ENCODE measurements at places on chromosomes 6 and 20.

DNA sequence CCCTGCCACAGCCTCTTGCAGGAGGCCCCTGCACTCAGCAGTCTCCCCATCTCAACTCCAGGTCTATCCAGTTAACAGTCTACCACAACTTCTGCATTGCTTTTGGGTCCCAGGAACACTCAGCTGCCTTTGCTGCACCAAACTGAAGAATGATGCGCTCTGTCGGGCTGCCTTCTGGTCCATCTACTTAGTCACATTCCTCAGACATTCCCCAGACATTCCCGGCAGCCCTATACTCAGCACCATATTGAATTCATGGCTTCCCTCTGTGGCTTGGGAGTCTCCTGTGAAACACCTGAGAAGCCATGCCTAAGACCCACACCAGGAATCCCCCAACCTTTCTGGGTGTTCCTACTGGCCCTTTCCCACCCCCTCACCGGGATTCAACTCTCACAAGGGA lies 99.6 kb upstream of the COL21A1 start:
- no peak overlapping the region for H3K4me3 ChIP-seq
- DNase-seq: no peak
- no peaks in the 10 kb centered on the region for H3K36me3 ChIP-seq
- H3K27me3 ChIP-seq: peaks cover 21% of the 10 kb centered on the region
- H3K27ac ChIP-seq: no peak overlapping the region

- H3K27me3 ChIP-seq: peaks cover 5% of the 10 kb centered on the region
- peak; percentile 21 for DNase-seq
- no peak overlapping the region for H3K27ac ChIP-seq
- peaks cover 19% of the 10 kb centered on the region for H3K4me1 ChIP-seq
Observed at GRCh38 chr6:144310765-144311164, 25.6 kb downstream of the UTRN start.

DNA sequence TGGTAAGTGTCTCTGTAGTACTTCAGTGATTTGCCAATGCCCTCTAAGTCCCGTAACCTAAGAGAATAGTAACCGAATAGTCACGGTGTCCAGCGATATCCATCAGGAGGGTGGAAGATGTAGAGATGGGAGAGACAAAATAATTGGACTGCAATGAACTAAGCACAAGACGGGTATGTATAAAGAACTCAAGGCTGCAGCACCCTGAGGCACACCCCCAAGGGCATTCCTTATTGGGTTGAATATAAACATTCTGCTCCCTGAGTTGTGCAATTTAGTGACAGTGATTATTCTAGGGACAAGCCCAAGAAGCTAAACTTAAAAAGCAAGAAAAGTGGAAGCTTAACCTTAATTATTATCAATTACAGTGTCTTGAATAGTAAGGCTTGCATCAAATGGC lies 14.6 kb downstream of the DST start:
- H3K27me3 ChIP-seq: no peaks in the 10 kb centered on the region
- H3K4me3 ChIP-seq: no peak overlapping the region
- no peak for DNase-seq
- H3K36me3 ChIP-seq: no peaks in the 10 kb centered on the region
- H3K4me1 ChIP-seq: no peaks in the 10 kb centered on the region
- no peak overlapping the region for H3K27ac ChIP-seq

DNA sequence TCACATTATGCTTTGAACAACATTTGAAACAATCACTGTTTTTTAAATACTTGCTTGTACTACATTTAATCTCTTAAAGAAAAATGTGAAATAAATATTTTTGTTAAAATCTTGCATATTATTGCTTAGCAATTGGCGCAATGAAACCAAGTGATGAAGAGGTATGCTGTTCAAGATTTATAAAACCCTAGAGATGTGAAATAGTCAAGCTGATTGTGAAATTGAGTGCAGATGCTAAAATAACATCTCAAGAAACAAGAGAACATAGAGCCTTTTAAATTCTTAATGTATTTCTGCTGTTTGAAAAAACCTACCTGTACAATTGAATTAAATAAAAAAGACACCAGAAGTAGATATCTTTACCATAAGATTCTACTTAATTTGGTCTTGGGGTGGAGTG lies 179.2 kb upstream of the MCHR2 start:
- no peaks in the 10 kb centered on the region for H3K4me1 ChIP-seq
- no peaks in the 10 kb centered on the region for H3K36me3 ChIP-seq
- H3K27ac ChIP-seq: no peak overlapping the region
- DNase-seq: no peak
- H3K4me3 ChIP-seq: no peak overlapping the region
- H3K27me3 ChIP-seq: peaks cover 10% of the 10 kb centered on the region

- H3K4me3 ChIP-seq: no peak overlapping the region
- H3K27me3 ChIP-seq: no peaks in the 10 kb centered on the region
- H3K27ac ChIP-seq: no peak overlapping the region
Observed at GRCh38 chr6:111685058-111685457, 79.4 kb upstream of the TRAF3IP2 start.

- no peak for DNase-seq
- H3K36me3 ChIP-seq: peaks cover 25% of the 10 kb centered on the region
- H3K4me1 ChIP-seq: peaks cover 50% of the 10 kb centered on the region
- H3K27me3 ChIP-seq: no peaks in the 10 kb centered on the region
- H3K27ac ChIP-seq: no peak overlapping the region
- H3K4me3 ChIP-seq: no peak overlapping the region
Observed at GRCh38 chr6:7132398-7133035, 24.8 kb downstream of the RREB1 start.

GRCh38 chr6:259316-259715 lies 33.0 kb upstream of the DUSP22 start:
- H3K27ac ChIP-seq: no peak overlapping the region
- H3K27me3 ChIP-seq: no peaks in the 10 kb centered on the region
- H3K4me1 ChIP-seq: peaks cover 78% of the 10 kb centered on the region
- H3K4me3 ChIP-seq: no peak overlapping the region
- DNase-seq: no peak

DNA sequence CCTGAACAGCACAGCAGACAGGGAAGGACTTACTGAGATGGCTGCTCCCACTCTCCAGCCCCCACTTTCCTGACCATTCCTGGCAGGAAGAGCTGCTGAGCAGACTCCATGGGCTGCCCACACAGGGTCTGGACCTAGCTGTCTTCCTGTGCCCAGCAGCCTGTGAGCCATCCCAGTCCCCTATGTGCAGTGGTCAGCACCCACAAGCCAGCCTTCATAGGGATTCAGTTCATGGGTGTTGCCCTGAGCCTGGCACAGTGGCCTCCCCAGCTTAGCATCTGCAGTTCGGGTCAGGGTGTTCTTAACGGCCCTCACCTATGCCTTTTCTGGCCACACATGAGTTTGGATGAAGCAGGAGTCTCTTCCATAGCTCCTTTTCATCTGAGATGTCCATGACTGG lies 32.0 kb downstream of the UBD start:
- no peak for DNase-seq
- H3K27me3 ChIP-seq: peaks cover 16% of the 10 kb centered on the region
- no peak overlapping the region for H3K27ac ChIP-seq

DNA sequence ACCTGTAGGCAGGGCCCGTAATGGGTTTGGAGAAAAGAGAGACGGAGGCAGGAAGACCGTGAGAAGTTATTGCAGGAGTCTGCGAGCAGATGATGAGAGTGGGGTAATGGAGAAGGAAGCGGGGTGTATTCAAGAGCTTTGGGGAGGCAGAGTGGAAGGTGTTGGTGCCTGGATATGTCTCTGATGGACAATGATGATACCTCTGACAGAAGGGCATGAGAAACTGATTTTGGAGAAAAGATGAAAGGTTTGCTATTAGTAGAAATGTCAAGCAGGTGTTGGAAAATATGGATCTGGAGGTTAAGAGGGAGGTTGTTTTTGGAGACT lies 69.4 kb downstream of the CDC5L start:
- H3K4me3 ChIP-seq: no peak overlapping the region
- peaks cover 10% of the 10 kb centered on the region for H3K36me3 ChIP-seq
- H3K4me1 ChIP-seq: no peaks in the 10 kb centered on the region
- DNase-seq: no peak
- H3K27ac ChIP-seq: no peak overlapping the region

DNA sequence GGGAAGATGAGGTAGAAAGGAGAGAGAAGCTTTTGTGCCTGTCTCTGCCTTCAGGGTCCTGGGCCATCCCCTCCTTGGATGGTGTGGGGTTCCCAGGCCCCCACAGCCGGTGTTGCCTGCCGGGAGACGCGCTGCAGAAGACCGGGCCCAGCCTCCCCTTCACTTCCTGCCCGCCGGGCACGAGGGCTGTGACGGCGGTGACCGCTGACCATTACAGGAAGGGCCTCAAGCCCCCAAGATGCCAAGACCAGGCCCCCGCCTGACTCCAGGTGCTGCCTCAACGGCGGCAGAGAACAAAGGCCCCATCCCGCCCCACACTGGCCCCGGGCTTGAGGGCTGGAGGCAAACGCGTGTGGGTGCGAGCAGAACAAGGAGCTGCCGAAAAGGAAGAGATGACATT lies 38.2 kb downstream of the ZBTB46 start:
- H3K36me3 ChIP-seq: no peaks in the 10 kb centered on the region
- peaks cover 4% of the 10 kb centered on the region for H3K4me1 ChIP-seq
- H3K4me3 ChIP-seq: no peak overlapping the region
- H3K27ac ChIP-seq: no peak overlapping the region

GRCh38 chr20:53981752-53982437 lies 88.5 kb downstream of the BCAS1 start:
- no peak overlapping the region for H3K27ac ChIP-seq
- H3K36me3 ChIP-seq: peaks cover 1% of the 10 kb centered on the region
- no peaks in the 10 kb centered on the region for H3K4me1 ChIP-seq
- peaks cover 25% of the 10 kb centered on the region for H3K27me3 ChIP-seq
- H3K4me3 ChIP-seq: no peak overlapping the region

GRCh38 chr6:26170951-26171841 lies 84.0 kb downstream of the HFE start:
- H3K27me3 ChIP-seq: no peaks in the 10 kb centered on the region
- H3K36me3 ChIP-seq: peaks cover 12% of the 10 kb centered on the region
- DNase-seq: no peak
- peak overlapping the region; percentile 99 for H3K27ac ChIP-seq

DNA sequence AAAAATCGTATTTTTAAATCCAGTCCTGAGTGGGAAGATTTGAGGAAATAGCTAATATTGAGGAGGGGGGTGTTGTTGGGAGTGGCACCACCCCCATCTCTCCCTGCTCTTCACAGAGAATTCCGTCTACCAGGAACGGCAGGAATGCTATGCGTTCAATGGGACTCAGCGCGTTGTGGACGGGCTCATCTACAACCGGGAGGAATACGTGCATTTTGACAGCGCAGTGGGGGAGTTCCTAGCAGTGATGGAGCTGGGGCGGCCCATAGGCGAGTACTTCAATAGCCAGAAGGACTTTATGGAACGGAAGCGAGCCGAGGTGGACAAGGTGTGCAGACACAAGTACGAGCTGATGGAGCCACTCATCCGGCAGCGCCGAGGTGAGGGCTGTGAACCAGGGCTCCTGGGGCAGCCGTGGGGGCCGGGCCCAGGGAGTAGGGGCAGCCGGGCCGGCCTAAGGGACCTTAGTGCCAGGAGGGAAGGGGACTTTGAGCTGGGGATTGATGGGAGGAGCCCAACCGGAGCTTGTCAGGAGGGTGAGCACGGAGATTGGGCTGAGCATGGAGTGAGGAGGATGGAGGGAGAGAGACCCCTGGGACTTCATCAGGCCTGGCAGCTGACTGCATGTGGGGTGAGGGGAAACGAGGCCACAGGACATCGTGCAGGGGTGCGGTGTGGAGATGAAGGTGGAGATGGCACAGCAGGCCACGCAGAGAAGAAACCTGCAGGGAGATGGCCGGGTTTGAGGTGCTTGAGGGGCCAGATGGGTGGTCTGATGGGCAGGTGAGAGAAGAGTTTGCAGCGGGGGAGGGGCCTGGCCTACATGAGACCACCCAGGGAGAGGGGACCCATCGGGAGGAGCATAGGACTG lies 41.3 kb downstream of the HLA-DPB1 start:
- H3K4me1 ChIP-seq: peaks cover 66% of the 10 kb centered on the region
- H3K36me3 ChIP-seq: peaks cover 19% of the 10 kb centered on the region
- DNase-seq: no peak
- H3K27me3 ChIP-seq: no peaks in the 10 kb centered on the region
- H3K4me3 ChIP-seq: peak overlapping the region; percentile 76
- peak overlapping the region; percentile 89 for H3K27ac ChIP-seq

DNA sequence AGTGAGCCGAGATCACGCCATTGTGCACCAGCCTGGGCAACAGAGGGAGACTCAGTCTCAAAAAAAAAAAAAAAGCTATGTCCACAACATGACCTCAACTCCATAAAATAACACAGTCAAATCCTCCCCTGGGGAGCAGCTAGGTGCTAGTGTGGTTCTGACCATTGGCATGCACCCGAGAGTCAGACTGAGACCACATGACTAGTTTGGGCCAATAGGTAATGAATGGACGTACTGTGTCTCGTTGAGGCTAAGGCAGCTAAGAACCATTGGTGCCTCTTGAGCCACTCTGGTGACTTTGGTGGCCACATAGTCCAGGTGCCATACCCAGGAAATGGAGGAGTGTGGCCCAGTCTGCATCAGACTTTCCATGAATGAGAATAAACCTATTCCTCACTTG lies 40.3 kb downstream of the ATP9A start:
- peaks cover 3% of the 10 kb centered on the region for H3K4me1 ChIP-seq
- peaks cover 11% of the 10 kb centered on the region for H3K27me3 ChIP-seq
- no peak for DNase-seq
- H3K4me3 ChIP-seq: no peak overlapping the region

GRCh38 chr6:112680091-112680490 lies 333.0 kb downstream of the RFPL4B start:
- H3K27me3 ChIP-seq: no peaks in the 10 kb centered on the region
- no peak overlapping the region for H3K27ac ChIP-seq
- no peaks in the 10 kb centered on the region for H3K4me1 ChIP-seq
- no peaks in the 10 kb centered on the region for H3K36me3 ChIP-seq
- H3K4me3 ChIP-seq: no peak overlapping the region
- no peak for DNase-seq

- H3K4me3 ChIP-seq: no peak overlapping the region
- H3K36me3 ChIP-seq: no peaks in the 10 kb centered on the region
- H3K27ac ChIP-seq: no peak overlapping the region
- no peaks in the 10 kb centered on the region for H3K27me3 ChIP-seq
Observed at GRCh38 chr6:101980924-101981323, 587.4 kb downstream of the GRIK2 start.

GRCh38 chr6:87875781-87876180 lies 171.9 kb upstream of the SPACA1 start:
- no peak overlapping the region for H3K27ac ChIP-seq
- DNase-seq: no peak
- peaks cover 18% of the 10 kb centered on the region for H3K27me3 ChIP-seq
- H3K4me1 ChIP-seq: no peaks in the 10 kb centered on the region
- H3K4me3 ChIP-seq: no peak overlapping the region

- no peaks in the 10 kb centered on the region for H3K27me3 ChIP-seq
- H3K4me1 ChIP-seq: peaks cover 53% of the 10 kb centered on the region
- no peak overlapping the region for H3K4me3 ChIP-seq
- DNase-seq: no peak
- no peak overlapping the region for H3K27ac ChIP-seq
- no peaks in the 10 kb centered on the region for H3K36me3 ChIP-seq
Observed at GRCh38 chr20:63539441-63540370, 2.5 kb upstream of the PTK6 start.

GRCh38 chr6:40355532-40355931 lies 231.6 kb downstream of the LRFN2 start:
- no peak for DNase-seq
- H3K4me1 ChIP-seq: no peaks in the 10 kb centered on the region
- no peaks in the 10 kb centered on the region for H3K36me3 ChIP-seq
- no peak overlapping the region for H3K4me3 ChIP-seq

GRCh38 chr6:88166493-88167351 lies 575 bp upstream of the CNR1 start:
- DNase-seq: peak; percentile 35
- H3K4me1 ChIP-seq: peaks cover 24% of the 10 kb centered on the region
- peaks cover 17% of the 10 kb centered on the region for H3K27me3 ChIP-seq
